ENCODE measurements at places on chromosomes 6 and 20.

DNA sequence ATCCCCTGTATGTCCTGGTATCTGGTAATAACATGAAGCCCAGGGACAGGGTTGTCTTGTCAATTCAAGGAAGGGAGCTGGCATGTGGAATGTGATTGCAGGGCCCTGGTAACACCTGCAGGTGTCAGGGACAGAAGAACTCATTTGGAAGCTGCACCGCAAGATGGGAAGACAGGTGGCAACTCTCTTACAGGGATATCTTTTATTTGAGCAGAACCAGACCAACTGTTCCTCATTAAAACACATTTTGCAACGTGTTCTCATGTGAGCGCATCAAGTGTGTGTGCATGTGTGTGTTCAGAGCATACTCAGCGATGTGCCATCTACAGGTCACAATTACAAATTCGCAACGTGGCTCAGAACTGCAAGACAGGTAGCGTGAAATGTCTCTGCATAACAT, 370.9 kb upstream of the SOX4 start:
- DNase-seq: no peak

- no peak for DNase-seq
Measured at GRCh38 chr6:131688286-131688685, 12.9 kb downstream of the OR2A4 start.

- no peak for DNase-seq
Measured at GRCh38 chr20:61777773-61778494, 287.7 kb downstream of the TAF4 start.

- DNase-seq: no peak
Measured at GRCh38 chr6:19664878-19665612, 172.1 kb upstream of the ID4 start.

GRCh38 chr6:77290798-77291197, 172.5 kb downstream of the HTR1B start:
- DNase-seq: no peak

GRCh38 chr6:5584078-5584482, 322.8 kb downstream of the FARS2 start:
- no peak for DNase-seq

DNA sequence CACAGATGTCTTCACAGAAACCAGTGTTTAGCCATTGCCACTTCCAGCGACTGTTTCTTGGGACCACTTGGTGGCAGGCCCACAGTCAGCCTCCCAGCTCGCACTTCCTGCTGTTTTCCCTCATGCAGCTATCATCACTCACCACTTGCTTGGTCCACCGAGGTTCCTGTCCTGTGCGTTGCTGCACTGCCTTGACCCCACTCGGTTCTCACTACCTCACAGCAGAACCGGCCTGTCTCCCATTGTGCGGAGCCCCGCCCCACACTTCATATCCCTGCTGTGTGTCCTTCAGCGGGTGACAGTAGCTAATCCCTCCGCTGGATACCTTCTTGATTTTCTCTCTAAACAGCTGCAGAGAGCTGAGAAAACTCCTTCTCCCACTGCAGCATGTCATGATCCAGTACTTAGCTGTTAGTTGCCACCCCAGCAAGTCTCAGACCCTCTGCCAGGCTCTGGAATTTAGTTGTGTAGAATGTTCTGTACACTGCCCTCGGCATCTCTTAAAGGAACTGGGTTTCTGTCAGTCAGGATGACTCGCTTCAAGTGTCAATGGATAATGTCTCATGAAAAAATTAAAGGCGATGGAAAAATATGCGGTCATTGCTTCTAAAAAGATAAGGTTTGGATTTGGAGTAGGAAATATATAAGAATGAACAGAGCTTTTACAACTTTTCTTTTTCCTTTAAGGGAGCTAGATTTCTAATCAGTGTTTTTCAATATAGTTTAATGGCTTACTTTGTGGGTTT, 208.0 kb downstream of the FARS2 start:
- DNase-seq: no peak

DNA sequence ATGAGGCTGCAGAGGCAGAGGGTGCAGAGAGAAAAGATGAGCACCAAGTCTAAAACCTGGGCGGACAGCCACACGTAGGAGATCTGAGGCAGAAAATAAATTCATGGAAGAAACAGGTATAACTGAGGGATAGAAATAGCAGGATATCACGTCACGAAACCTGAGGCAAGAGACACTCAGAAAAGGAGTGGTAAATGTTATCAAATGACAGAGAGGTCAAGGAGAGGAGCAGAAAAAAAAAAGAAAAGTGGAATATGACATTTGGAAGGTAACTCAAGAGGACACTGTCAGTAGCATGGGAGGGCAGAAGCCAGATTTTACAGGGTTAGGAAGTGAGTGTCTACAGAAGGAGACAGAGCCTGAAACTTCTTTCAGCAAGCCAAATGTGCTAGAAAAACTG, 84.2 kb upstream of the FBXL4 start:
- DNase-seq: no peak

DNA sequence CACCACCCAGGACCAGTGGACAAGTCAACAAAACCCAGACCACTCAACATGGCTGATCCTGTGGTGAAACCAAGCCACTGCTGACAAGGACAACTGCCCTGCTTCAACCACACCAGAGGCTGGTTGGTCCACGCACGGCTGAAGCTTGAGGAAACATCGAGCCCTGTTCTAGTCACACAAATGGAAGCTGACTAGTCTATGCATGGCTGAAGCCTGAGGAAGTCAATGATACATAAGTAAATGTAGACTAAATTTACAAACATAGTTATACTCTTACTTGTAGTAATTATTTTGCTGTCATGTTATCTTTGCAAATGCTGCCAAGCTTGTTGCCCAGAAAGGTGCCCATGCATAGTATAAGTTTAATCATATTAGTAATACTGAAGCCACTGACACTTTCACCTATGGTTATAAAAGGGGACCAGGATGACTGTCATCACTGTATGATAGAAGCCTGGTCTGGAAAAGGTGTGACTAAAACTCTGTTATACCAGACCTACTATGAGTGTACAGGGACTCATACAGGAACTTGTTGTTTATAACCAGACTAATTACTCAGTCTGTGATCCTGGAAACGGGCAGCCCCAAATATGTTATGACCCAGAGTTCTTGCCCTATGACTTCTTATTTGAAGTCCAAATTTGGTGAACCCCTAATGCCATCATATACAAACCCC, 5.6 kb downstream of the IL22RA2 start:
- DNase-seq: no peak

DNA sequence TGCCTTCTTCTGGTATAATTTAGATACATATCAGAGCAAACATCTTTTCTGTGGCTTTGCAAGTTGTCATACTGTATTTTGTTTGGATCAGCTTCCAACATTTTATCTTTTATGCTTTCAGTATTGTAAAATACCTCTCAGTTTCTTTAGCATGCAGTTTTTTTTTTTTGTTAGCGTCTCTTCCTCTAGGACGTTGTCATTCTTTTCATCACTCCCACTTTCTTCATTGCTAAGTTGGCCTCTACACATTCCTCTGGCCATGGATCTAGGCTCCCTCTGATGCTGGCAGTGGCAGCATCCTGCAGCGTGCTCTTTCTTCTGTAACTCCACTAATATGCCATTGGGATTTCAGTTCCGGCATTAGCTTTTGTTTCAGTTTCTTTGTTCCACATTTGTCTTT, 21.7 kb downstream of the RPRD1B start:
- DNase-seq: no peak

DNA sequence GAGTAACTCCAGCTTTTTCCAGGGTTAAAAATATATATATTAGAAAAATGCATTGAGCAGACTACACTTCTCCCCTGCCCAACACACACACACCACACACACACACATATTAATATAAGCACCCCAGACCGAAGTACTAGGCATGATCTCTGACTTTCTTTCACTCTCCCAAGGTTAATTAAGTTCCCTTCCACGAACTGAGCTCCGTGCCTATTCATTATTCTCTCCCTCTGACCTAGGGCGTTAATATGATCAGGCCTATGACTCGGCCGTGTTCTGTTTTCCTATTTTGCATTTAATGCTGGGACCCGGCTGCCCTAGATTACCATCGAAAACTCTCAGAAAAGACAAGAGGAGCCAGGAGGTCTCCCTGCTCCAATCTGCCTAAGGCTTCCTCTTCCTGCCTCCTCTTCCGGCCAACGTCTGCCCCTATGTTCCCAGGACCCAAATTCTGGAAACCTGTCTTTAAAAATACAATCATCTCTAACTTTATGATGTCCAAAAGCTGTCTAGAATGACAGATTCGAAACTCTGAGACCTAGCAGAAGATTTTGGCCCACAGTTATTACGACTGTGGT, 6.1 kb upstream of the POU3F2 start:
- DNase-seq: no peak

GRCh38 chr6:88641178-88641903, 322.1 kb downstream of the RNGTT start:
- DNase-seq: no peak

DNA sequence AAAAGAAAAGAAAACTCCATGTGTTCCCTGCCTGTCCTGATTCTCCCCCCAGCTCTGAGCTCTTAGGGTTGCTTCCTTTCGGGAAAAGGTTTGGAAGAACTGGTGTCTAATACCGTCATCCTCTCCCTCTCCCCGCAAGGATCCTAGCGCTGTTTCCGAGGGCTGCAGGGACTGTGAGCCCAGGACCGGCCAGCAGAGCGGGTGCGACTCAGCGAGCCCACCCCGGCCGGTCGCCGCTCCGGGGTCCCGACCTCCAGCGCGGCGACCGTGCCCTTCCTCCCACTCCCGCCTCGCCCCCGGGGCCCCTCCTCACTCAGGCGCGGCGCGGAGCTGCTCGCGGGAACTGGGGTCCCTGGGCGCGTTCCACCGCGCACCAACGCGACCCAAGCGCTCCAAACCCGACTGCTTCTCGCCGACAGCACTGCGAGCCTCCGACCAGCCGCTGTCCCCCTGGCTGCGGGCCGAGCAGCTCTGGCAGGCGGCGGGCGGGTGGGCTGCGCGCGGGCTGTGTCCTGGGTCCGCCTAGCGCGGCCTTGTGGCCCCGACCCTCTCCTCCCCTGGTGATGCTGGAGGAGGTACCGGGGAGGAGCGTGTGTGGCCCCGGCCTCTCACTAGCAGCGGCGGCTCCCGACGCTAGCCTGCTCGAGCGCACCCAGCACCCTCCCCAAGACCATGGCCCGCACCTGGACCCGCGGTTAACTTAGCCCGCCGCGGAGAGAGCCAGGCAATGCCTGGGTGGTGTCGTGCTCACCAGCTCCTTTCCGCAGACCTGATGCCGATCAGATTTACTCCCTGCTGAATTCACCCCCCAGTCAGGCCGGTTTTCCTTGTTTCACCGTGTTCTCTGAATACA, at the start of gene PLA2G7:
Gene PLA2G7, minus strand, starts transcription at position 509 of the 853 bp plus-strand sequence. CDS start 12,484 bp downstream, outside the sequence.
- DNase-seq: no peak

All from hematopoietic multipotent progenitor cell treated with erythropoietin and hydrocortisone succinate and interleukin-3 and kit ligand, for 8 days (in vitro differentiated cells).